ENCODE measurements at places on chromosomes 7 and 10.

DNA sequence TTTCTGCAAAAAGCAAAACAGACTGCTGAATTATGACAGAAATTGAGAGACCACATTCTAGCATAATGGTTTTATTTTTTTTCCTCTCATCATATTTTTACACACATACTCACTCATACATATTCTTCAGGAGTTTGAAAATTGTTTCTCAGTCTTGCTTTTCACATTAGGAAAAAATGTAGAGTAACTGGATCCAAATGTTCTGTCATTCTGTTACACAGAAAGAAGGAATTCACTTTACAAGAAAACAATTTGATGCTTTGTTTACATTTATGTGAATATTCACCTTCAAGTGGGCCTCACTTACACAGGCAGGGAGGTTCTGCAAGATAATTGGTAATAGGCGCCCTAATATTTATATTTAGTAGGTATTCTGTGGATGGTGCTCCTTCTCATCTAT is 82.0 kb downstream of the ARL4A start:
- DNase-seq, result no peak

- no peak for DNase-seq
Observed at GRCh38 chr7:57375783-57376182, 74.2 kb upstream of the ZNF716 start.

DNA sequence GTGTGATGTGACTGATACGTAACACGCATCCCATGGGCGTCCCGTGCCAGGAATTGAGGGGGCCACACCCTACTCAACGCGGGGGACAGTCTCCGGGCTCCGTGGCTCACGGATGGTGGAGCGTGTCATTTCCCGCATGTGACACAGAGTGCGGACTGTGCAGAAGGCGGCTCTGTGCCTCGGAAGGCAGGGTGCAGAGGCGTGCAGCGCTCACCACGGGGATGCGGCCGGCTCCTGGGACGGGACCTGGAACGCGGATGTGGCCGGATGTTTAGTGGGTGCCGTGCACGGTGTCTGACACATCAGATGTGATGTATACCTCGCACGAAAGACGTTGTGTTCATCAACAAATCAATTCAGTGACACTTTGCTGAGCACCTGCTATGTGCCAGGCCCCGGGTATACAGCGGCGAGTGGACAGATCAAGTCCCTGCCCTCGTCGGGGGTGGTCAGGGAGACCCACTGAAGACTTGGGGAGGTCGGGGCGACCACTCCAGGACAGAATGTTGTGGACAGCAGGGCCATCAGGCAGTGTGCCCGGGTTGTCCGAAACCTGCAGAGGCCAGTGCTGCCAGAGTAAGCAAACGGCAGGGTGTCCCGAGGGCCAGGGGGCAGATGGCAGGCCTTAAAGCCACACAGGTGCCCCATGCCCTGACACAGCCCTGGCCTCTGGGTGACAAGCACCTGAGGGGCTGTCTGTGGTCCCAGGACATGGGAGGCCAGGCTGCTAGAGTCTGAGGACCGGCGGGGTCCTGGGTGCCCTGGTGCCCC is 38.1 kb downstream of the MICALL2 start:
- DNase-seq, result no peak

GRCh38 chr7:17654940-17655339 is 285.4 kb downstream of the SNX13 start:
- DNase-seq, result no peak

- DNase-seq, result no peak
Observed at GRCh38 chr10:106863549-106863948, 301.0 kb downstream of the SORCS1 start.

- DNase-seq, result no peak
Observed at GRCh38 chr7:74284781-74285259, 4.4 kb upstream of the CLIP2 start.

DNA sequence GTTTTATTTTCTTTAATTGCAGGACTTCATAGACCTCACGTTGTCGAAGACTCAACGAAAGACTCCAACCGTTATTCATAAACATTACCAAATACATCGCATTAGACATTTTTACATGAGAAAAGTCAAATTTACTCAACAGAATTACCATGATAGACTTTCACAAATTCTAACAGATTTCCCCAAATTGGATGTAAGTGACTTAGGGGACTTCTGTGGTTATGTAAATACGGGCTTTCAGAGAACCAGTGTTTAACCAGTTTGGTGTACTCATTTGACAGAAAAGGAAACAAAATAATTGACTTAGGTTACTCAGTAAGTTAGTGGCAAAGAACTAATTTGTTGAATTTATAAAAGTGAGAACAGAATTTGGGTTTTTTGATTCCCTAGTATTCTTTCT is 4.2 kb downstream of the GTPBP4 start:
- DNase-seq, result no peak

GRCh38 chr7:92226981-92227380 is 18.7 kb downstream of the KRIT1 start:
- no peak for DNase-seq

GRCh38 chr10:7756360-7756992 is 31.3 kb downstream of the KIN start:
- no peak for DNase-seq

GRCh38 chr10:6176691-6177231 is 26.0 kb upstream of the PFKFB3 start:
- no peak for DNase-seq

DNA sequence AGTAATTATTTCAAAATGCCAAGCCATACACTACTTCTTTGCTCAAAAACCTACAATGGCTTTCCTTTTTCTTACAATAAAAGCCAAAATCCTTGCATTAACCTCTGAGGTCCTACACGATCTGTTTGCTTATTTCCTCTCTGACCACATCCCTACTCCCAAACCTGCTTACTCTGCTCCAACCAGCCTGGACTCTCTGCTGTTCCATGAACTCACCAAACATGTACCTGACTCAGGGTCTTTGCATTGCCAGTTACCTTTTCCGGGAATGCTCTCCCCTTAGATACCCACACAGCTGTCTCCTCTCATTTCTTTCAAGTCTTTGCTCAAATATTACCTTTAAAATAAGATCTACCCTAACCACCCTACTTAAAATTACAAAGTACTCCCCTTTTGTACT is 2.3 kb downstream of the ABCB4 start:
- DNase-seq, result no peak

DNA sequence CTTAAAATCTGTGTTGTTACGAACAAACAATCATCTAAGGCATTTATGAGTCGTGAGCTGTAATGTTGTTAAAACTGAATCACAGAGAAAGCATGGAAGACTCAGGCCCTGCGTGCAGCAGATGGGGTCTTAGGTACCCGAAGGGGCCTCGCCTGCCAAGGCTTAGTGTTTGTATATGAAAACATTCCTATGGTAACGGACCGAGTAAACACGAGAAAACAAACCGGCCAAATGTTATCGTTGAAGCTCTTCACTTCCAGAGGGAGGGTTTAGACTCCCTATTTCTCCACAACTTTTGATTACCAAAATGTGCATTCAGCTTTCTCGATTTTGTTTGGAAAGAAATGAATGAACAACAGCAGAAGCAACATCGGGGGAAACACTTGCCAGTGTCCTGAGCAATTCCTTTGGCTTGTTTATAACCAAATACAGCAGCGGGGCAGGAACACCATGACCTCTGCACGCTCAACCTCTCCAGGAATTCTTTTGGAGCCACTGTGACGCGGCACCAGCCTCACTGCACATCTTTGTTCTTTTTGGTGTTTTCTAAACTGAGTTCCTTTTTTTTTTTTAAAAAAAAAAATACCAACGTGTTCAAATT is 121.6 kb upstream of the KLF6 start:
- DNase-seq, result no peak

- DNase-seq, result peak; percentile 73
Observed at GRCh38 chr10:59283456-59284091, 78.8 kb downstream of the FAM13C start.

- no peak for DNase-seq
Observed at GRCh38 chr10:100038561-100039071, 28.9 kb upstream of the DNMBP start.

GRCh38 chr10:106566873-106567272 is 597.6 kb downstream of the SORCS1 start:
- peak; percentile 97 for DNase-seq

DNA sequence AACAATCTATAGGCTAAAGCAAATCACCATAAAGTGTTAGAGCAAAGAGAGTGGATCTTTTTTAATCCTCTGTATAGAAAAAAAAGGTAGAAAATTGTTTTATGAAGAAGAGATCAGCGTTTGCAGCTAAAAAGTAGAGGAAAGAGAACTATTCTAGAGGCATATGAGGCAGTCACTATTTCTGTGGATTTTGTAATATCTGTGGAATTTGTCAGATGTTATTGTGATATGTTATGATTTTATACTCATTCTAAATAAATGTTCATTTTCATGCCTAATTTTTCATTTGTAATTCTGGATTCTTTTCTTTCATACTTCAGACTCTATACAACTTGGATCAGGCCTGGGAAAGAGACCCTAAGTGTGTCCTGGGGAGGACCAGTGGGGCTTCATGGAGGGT is 295.0 kb upstream of the LYZL1 start:
- no peak for DNase-seq

DNA sequence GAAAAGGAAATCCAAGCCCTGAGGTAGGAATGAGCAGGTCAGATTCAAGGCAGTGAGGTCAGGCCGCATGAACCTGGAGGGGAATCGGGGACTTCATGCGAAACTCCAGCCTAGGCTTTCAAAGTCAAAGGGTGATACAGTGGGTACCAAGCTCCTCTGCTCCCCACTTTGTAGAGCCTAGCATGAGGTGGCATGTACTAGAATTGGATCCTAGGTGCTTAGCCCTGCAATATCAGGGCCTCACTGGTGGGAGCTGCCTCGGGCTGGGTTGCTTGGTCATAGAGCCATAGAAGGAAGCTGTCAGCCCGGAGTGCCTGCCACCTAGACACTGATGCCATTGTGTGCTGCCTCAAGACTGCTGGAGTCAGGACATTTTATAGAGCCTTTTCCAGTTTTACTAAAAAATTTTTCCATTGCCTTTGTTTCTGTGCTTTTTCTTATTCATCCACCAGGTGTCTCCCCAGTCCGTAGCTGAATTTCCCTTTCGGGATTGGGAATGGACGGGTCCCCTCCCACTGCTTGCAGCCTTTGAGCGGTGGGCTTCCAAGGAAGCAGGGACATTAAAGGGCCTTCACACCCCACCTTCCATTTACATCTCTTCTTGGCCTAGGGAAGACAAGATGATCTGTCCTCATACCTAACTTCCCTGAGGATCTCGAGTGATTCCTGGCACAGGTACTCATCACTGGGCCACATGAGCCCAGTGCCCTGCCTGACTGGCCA is 5.5 kb upstream of the LZTS2 start:
- DNase-seq, result peak; percentile 80

GRCh38 chr10:27723436-27723835 is 22.2 kb downstream of the MKX start:
- DNase-seq, result peak; percentile 77

- no peak for DNase-seq
Observed at GRCh38 chr10:86066696-86067095, 299.9 kb downstream of the GRID1 start.

DNA sequence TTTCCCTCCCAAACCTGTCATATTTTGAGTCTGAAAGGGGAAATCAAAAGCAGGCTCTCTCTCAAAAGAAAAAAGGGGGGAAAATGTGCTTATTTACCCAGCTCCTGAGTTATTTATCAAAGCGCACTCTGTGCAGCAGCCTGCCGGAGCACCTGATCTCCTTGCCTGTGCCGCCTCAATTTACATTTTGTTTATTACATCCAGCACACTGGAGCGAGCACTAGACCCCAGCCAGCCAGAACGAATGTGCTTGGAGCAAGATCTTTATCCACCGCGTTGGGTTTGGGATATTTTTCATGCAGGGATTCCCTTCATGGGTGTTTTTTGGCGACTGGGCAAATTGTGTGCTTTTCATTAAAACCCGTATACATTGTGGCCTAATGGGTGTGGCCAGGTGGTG is 161.9 kb upstream of the INSYN2A start:
- peak; percentile 31 for DNase-seq

DNA sequence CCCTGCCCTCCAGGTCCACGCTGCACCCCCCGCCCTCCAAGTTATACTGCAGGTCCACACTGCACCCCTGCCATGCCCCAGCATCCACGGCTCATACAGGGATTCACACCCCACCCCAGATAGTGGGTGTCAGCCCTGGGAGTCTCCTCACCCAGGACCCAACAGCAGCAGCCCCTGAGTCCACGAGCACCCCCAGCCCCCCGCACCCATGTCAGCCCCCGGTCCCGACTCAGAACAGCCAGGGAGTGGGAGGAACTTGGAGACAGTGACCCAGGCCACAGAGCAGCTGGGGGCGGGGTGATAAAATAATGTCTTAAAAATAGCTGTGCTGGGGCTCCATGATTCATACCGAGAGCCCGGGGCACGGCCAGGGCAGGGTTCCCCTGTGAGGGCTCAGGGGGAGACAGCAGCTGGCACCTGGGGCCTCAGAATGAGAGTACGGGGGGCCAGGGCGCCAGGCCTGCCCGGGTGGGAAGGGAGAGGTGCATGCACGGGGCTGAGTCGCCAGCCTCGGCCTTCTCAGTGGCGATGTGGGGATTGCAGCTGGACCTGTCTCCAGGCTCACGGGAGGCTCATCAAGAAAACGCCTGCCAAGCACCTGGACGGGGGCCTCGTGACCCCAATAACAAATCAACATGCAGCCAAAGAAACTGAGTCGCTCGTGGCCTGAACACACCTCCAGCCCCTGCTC is 29.8 kb downstream of the ADAP1 start:
- DNase-seq, result no peak

- no peak for DNase-seq
Observed at GRCh38 chr7:142620402-142620801, 128.9 kb upstream of the PRSS1 start.

DNA sequence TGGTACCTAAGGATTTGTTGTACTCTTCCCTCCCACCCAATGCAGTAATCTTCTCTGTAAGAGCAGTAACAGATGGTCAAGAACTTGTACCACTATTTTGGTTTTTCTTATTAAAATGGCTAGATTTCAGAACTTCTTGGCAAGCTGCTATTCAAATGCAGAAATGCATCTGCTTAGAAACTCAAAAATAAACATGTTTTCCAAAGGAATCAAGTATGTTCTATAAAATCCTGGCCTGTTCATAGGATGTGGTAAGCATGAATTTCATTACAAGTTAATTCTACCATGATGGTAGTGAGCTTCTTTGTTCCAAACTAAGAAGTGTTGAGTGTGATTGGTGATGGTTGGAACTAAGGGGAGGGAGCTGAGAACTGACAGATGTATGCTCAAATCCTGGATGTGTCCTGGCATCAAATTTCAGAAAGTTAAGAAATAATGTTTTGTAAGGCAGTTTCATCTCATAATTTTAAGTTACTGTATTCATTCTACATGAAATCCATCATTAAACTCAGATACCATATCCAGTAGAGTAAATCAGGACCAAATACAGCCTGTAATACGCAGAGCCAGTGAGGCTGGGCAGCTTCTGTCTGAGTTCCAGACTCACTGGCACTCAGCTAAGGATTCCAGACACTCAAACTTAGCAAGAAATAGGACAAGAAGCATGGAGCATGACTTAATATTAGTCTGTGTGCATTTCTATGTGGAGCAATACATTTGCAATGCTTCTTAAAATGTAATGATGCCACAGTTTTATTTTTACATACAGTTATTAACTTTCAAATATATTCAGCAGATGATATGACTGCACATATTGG is 119.6 kb downstream of the TES start:
- DNase-seq, result peak; percentile 93

DNA sequence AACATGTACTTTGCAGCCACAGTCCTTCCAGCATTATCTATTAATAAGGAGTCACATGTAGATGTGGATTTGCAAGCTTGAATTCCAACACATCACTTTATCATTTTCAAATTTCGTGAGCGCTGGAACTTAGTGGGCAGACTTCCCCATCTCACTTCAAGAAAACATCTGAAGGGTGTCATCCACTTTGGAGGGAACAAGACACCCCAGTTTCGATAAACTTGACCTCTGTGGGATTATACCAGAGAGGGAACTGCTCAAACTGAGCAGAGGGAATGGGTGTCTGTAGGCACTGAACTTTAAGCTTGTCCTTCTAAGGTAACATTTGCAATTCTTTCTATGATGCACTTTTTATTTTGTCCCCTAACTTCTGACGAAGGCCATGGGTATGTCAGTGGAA is 27.5 kb downstream of the ADRB1 start:
- no peak for DNase-seq
